Stimulated activated CD4-positive, alpha-beta T cell treated with anti-CD3 and anti-CD28 coated beads, Interleukin-4, amount 100 ng/mL, for 4 hours (primary cell): ENCODE measurements at places on chromosomes 12 and 14.

- DNase-seq: no peak
These were observed 35.9 kb downstream of the ACADS start for GRCh38 chr12:120761519-120761934.

- DNase-seq: peak; percentile 91
These were observed at the start of gene CCDC77 for GRCh38 chr12:401235-402028. CCDC77 (plus strand) TSS chr12:401644; CDS start chr12:409384, 7,740 bp downstream.

DNA sequence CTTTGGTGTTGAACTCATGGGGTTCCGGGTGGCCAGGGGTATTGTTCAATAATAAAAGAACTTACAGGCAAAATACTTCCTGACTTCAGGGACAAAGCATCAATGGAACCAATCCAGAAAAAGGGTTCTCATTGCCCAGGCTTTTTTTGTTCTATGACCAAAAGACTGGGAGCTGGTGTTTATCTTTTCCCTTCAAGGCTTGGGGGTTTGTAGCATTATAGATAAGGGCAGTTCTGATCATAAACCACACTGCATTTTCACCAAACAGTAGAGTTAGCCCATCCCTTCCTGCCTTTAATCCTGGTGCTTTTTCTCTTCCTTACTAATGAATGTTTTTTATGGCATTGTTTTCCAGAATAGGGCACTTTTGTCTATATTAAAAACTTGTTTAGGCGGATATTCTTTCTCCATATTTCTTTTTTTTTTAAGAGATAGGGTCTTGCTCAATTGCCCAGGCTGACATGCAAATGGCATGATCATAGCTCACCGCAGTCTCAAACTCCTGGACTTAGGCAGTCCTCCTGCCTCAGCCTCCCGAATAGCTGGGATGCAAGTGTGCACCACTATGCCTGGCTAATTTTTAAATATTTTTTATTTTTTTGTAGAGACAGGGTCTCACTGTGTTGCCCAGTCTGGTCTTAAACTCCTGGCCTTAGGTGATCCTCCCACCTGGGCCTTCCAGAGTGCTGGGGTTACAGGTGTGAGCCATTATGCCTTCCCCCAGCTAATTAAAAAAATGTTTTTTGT is 9.7 kb downstream of the FUT8 start:
- no peak for DNase-seq

DNA sequence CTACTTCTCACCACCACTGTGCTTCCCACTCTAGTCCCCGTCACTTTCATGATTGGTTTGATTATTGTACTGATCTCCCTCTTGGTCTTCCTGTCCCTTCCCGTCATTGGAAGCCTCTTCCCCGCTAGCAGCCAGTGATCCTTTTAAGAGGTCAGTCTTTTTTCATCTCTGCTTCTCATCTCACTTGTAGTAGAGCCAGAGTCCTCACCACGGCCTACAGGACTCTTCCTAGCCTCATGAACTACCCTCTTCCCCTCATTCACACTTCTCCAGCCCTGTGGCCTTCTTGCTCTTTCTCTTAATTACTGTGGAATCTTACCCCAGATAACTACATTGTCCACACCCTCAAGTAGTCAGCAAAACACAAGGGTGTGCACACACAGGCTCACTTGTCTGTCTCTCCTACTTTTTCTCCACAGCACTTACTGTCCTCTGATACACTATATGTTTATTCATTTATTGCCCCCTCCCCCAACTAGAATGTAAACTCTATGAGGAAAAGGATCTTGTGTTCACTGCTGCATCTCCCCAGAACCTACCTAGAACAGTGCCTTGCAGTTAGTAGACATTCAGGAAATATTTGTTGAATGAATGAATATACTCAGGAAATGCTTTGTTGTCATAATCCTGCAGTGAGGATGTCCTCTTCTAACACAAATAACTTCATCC is 66.3 kb downstream of the CKB start:
- no peak for DNase-seq

- DNase-seq: no peak
These were observed 380.0 kb downstream of the DIO2 start for GRCh38 chr14:79831195-79831892.

DNA sequence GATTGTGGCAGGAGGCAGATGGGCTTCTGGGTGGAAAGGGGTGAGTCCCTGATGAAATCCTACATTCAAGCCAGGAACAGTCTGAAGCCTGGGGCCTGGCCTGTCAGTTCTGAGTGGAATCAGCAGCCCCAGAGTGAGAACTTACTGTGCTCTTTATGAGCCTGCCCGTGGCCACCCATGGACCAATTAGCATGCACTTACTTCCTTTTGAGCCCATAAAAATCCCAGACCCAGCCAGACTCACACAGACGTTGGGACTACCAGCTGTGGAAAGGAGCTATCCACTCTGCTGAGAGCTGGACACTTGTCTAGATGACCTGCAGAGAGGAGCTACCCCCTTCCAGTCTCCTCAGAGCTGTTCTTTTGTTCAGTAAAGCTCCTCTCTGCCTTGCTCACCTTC is 104.5 kb downstream of the MNAT1 start:
- no peak for DNase-seq
